GM23338 (cell line): ENCODE measurements at places on chromosomes 11 and 22.

GRCh38 chr11:13761716-13762115 lies 93.2 kb downstream of the FAR1 start:
- H3K27me3 ChIP-seq: no peaks in the 10 kb centered on the region
- H3K27ac ChIP-seq: no peak overlapping the region
- H3K4me1 ChIP-seq: no peaks in the 10 kb centered on the region
- H3K4me3 ChIP-seq: no peak overlapping the region

- no peak overlapping the region for H3K27ac ChIP-seq
- DNase-seq: no peak
Observed at GRCh38 chr11:128759597-128759996, 65.7 kb downstream of the FLI1 start.

- H3K4me1 ChIP-seq: peaks cover 10% of the 10 kb centered on the region
- no peaks in the 10 kb centered on the region for H3K27me3 ChIP-seq
- no peak overlapping the region for H3K27ac ChIP-seq
- no peaks in the 10 kb centered on the region for H3K36me3 ChIP-seq
- H3K4me3 ChIP-seq: no peak overlapping the region
- DNase-seq: no peak
Observed at GRCh38 chr11:126595560-126595959, 240.1 kb downstream of the ST3GAL4 start.

DNA sequence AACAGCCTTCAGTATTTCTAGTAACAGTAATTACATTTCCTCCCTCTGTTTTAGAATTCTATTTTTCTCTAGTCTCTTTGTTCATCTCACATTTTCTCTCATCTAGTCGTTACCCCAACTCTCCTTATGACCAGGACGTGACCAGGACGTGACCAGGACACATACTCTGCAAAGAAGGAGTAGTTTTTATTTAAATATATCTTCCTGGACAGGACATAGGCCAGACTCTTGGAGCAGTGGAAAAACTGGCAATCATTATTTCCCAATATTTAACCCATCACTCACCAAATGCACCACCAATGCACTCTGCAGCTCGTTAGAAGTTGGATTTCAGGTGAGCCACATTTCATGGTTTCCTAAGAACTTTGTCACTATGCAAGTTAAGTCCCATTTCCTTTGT lies 40.3 kb upstream of the POGLUT3 start:
- H3K4me1 ChIP-seq: no peaks in the 10 kb centered on the region
- H3K36me3 ChIP-seq: no peaks in the 10 kb centered on the region
- no peaks in the 10 kb centered on the region for H3K27me3 ChIP-seq
- no peak for DNase-seq
- no peak overlapping the region for H3K27ac ChIP-seq
- no peak overlapping the region for H3K4me3 ChIP-seq

DNA sequence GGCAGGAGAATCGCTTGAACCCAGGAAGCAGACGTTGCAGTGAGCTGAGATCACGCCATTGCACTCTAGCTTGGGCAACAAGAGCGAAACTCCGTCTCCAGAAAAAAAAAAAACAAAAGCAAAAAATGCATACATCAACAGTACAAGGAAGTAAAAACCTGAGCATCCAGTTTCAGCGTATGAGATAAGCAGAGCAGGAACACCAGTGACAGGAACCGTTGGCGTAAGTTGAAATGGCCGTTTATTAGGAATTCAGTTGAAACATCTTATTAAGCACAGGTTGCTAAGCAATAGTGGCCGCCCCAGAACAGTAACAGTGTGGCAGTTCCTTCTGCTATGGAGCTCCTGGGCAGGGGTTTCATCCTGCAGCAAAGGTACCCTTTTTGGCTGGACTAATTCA lies 4.0 kb upstream of the L3MBTL2 start:
- H3K4me3 ChIP-seq: no peak overlapping the region
- peaks cover 30% of the 10 kb centered on the region for H3K27me3 ChIP-seq
- H3K4me1 ChIP-seq: no peaks in the 10 kb centered on the region; the same call in 1 of the 2 replicates

- peaks cover 23% of the 10 kb centered on the region for H3K4me1 ChIP-seq
- H3K27ac ChIP-seq: no peak overlapping the region
- no peak overlapping the region for H3K4me3 ChIP-seq
- no peaks in the 10 kb centered on the region; the same call in 1 of the 2 replicates for H3K36me3 ChIP-seq
- H3K27me3 ChIP-seq: no peaks in the 10 kb centered on the region
- no peak for DNase-seq
Observed at GRCh38 chr11:13205486-13205885, 72.1 kb upstream of the BMAL1 start.

- no peaks in the 10 kb centered on the region for H3K36me3 ChIP-seq
- peaks cover 81% of the 10 kb centered on the region for H3K4me1 ChIP-seq
Observed at GRCh38 chr11:65424205-65425104, 1.9 kb downstream of the NEAT1 start.

GRCh38 chr22:45211848-45212247 lies 28.8 kb downstream of the KIAA0930 start:
- H3K27ac ChIP-seq: no peak overlapping the region
- H3K36me3 ChIP-seq: no peaks in the 10 kb centered on the region
- H3K4me3 ChIP-seq: no peak overlapping the region
- H3K27me3 ChIP-seq: no peaks in the 10 kb centered on the region
- no peak for DNase-seq

- no peaks in the 10 kb centered on the region for H3K27me3 ChIP-seq
- no peak overlapping the region for H3K27ac ChIP-seq
- DNase-seq: no peak
- no peaks in the 10 kb centered on the region for H3K36me3 ChIP-seq
Observed at GRCh38 chr11:10328314-10329098, 23.6 kb downstream of the ADM start.

DNA sequence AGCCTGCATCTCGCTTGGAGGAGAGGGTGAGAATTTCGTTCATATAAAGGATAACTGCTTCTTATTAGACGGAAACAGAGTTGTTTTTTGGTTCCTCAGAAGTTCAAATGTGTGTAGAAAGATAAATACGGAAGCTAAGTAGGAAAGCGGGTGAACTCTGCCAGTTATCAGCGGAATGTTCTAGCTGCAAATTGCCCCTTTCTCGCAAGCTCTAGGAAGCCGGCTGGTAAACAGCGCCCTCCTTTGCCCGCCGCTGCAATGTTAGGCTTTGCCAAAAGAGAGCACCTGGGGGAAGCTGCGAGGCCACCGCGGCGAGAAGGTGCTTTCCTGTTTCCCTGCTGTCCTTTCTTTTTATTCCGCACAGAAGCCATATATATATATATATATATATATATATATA lies 67.0 kb downstream of the IGLL5 start:
- 0 out of 2 replicates have a peak, but pooled peaks cover 3% of the 10 kb centered on the region for H3K4me1 ChIP-seq
- DNase-seq: peak; percentile 81
- peaks cover 79% of the 10 kb centered on the region for H3K27me3 ChIP-seq
- H3K4me3 ChIP-seq: no peak overlapping the region

DNA sequence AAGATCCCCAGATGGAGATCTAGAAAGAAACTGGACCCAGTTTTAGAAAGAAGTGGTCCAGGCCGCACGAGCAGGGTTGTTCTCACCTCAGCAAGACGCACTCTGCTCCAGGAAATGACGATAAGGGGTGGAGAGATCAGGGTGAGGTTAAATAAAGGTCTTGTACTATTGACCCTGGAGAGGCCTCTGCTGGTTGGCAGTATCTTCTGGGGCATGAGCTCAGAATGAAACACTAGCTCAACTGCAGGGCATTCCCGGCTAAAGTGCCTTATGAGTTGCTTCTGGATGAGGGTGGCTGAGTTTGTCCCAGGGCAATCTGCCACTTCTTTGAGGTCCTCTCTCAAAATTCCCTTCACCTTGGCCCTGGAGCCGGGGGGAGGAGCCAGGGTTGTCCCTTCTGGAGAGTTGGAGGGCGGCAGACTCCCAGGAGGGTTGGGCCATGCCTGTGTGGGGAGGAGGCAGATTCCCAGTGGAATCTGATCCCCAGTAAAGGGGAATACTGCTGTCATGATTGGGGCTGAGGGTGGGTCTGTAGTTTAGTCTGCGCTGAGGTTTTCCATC lies 10.9 kb downstream of the USP2 start:
- H3K27me3 ChIP-seq: peaks cover 12% of the 10 kb centered on the region
- H3K27ac ChIP-seq: no peak overlapping the region

- H3K4me3 ChIP-seq: peak overlapping the region; percentile 87
- peaks cover 29% of the 10 kb centered on the region for H3K4me1 ChIP-seq
- DNase-seq: peak; percentile 83
- H3K27ac ChIP-seq: peak overlapping the region; percentile 93
Observed at GRCh38 chr11:77819921-77820564, 479 bp downstream of the RSF1 start.

DNA sequence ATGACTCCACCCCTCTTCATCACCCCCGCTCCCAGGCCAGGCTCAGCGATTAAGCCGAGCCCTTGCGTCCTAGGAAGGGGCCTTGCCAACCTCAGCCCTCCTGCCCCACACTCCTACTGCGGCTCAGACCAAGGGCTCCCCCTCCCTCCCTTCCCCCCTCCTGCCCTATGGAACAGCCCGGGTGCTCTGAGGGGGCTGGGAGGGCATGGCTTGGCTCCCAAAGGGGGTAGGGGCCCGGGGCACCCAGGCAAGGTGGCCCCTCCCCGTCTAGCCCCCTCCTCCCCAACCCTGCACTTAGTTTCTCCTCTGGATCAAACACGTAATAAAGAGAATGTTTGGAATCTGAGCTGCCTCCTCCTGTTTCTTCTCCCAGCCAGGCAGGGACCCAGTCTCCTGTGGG lies 6.3 kb downstream of the RCOR2 start:
- no peaks in the 10 kb centered on the region for H3K27me3 ChIP-seq
- H3K4me1 ChIP-seq: peaks cover 58% of the 10 kb centered on the region
- no peak overlapping the region for H3K4me3 ChIP-seq
- peak; percentile 54 for DNase-seq
- peaks cover 8% of the 10 kb centered on the region; the same call in 1 of the 2 replicates for H3K36me3 ChIP-seq

DNA sequence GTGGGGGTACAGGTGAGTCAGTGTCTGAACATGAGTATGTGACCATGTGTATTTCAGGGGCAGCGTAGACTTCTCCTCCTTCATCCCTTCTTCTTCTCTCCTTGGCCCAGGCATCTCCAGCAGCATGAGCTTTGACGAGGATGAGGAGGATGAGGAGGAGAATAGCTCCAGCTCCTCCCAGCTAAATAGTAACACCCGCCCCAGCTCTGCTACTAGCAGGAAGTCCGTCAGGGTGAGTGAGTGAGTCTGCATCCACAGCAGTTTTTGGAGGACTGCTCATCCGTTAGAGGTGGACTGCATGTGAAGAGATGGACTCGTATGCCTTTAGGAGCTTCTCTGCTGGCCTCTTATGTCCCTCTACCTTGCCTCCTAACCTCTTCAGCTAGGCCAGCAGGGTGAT lies 15.6 kb downstream of the TUB start:
- peaks cover 10% of the 10 kb centered on the region for H3K36me3 ChIP-seq
- H3K27me3 ChIP-seq: no peaks in the 10 kb centered on the region
- H3K4me3 ChIP-seq: no peak overlapping the region
- no peak overlapping the region for H3K27ac ChIP-seq
- DNase-seq: no peak

DNA sequence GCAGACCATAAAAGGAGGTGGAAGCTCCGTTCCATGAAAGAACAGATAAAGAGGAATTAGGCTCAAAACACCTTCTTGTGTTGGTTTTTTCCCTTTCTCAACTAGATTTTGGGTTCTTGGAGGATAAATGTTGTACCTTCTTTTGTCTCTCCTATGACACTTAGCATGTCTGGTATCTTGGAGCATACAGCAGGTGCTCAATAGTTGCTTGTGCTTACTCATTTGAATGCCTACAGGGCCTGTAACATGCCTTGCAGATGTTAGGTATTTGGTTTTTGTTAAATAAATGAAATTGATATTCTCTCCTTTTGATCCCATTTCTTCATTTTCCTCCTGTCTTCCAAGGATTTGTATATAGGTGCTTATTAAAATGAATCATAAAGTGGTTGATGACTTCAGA lies 16.4 kb upstream of the PLET1 start:
- peaks cover 10% of the 10 kb centered on the region for H3K4me1 ChIP-seq
- H3K4me3 ChIP-seq: no peak overlapping the region
- no peaks in the 10 kb centered on the region for H3K36me3 ChIP-seq
- no peak for DNase-seq
- H3K27ac ChIP-seq: no peak overlapping the region

GRCh38 chr11:123145220-123145619 lies 49.8 kb downstream of the CLMP start:
- H3K4me1 ChIP-seq: peaks cover 17% of the 10 kb centered on the region
- no peak for DNase-seq
- H3K4me3 ChIP-seq: no peak overlapping the region
- no peaks in the 10 kb centered on the region for H3K27me3 ChIP-seq

GRCh38 chr11:4044976-4045646 lies 49.5 kb upstream of the RRM1 start:
- H3K27me3 ChIP-seq: no peaks in the 10 kb centered on the region
- no peak for DNase-seq
- H3K4me3 ChIP-seq: no peak overlapping the region
- H3K27ac ChIP-seq: no peak overlapping the region
- no peaks in the 10 kb centered on the region for H3K4me1 ChIP-seq

- no peak overlapping the region for H3K27ac ChIP-seq
- H3K27me3 ChIP-seq: peaks cover 2% of the 10 kb centered on the region; the same call in 1 of the 2 replicates
- H3K4me1 ChIP-seq: peaks cover 17% of the 10 kb centered on the region
- H3K4me3 ChIP-seq: no peak overlapping the region
Observed at GRCh38 chr11:88501541-88501940, 164.0 kb upstream of the CTSC start.

DNA sequence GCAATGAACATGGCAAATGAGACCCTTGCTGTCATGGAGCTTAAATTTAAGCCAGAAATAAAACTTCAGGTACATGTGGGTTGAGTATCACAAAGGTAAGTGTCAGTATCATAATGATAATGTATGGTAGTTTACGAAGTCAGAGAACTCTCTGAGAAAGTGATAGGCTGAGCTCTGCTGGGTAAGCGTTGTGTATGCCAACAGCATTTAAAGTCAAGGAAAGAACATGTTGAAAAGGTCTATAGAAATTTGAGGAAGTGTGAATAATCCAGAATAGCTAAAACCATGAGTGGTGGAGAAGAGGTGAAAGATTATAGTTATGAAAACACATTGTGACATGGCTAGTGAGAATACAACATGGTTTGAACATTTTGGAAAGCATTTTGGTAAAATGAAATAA lies 17.4 kb upstream of the CTSC start:
- H3K4me3 ChIP-seq: no peak overlapping the region
- no peak for DNase-seq
- H3K36me3 ChIP-seq: no peaks in the 10 kb centered on the region
- H3K27ac ChIP-seq: no peak overlapping the region
- H3K4me1 ChIP-seq: peaks cover 25% of the 10 kb centered on the region

DNA sequence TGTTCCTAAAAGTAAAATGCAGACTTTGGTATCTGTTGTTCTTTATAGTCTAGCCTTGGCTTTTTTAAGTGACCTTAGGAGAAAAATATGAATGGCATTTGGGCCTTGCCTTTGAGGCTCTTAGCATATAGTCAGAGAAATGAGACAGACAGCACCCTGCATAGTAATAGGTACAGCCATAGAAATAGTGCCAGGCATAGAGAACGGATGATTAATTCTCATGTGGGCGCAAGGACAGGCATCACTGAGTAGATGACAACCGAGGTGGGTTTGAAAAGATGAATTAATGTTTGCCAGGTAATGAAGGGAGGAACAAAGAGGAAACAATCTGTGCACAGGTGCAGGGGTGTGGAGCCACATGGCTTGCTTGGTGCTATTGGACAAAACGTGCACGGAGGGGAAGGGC lies 90.5 kb downstream of the BMAL1 start:
- no peak for DNase-seq
- no peaks in the 10 kb centered on the region for H3K4me1 ChIP-seq
- H3K27ac ChIP-seq: no peak overlapping the region
- H3K27me3 ChIP-seq: no peaks in the 10 kb centered on the region
- H3K36me3 ChIP-seq: no peaks in the 10 kb centered on the region
